Smooth muscle cell of the umbilical artery (primary cell): ENCODE measurements at places on chromosomes 1 and 21. TPM values are rescaled to one million over a fixed set of nuclear protein-coding genes. Genes with fewer than 3 reads are reported as not detected.

LCE2B gene
- total RNA-seq, result not detected in 2 replicates

THEM5 gene
- not detected in 2 replicates for total RNA-seq

TRIM45 gene
- total RNA-seq, result 2.4 and 5.3 TPM in 2 replicates

CLCA4 gene
- not detected in 2 replicates for total RNA-seq

MYOM3 gene
- 0.18 and 0.30 TPM in 2 replicates for total RNA-seq

PUM1 gene
- 52.3 and 76.7 TPM in 2 replicates for total RNA-seq
